ENCODE measurements at places on chromosomes 16 and 17. TPM values are rescaled to one million over a fixed set of nuclear protein-coding genes. Genes with fewer than 3 reads are reported as not detected.

CALCOCO2 gene
- total RNA-seq: 22.4 TPM

TOX3 gene
- 0.44 TPM for total RNA-seq

APOBR gene
- 0.18 TPM for total RNA-seq

CFDP1 gene
- 83.7 TPM for total RNA-seq

EPX gene
- 0.09 TPM for total RNA-seq

ZSCAN10 gene
- total RNA-seq: 0.13 TPM

DNA sequence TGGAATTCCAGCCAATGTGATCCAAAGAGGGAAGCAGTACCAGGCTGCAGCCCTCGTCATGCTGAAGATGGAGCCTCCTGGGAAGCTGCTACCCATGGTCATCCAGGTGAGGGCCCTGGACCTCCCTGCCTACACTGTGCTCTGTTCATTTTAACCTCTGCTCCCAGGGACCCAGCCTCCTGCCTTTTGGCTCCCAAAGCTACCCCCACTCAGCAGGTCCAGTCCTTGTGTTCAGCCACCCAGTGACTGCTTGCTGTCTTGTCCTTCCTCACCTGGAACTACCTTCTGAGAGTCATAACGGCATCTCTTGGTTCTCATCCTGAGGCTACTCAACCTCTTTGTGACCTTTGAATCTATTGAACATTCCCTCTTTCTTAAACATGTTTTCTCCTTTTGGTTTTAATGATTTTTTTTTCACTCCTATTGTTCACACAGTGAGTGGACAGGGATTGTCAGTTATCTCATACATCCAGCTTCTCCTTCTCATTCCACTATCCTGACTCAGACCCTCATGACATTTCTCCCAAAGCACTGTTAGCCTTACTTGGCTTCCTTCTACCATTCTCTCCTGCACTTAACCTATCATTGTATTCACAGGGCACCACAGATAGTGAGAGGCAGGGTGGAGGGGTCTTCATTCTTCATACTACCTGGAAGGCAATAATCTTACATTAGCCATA is 53.3 kb downstream of the GOSR1 start:
- DNase-seq: no peak

DNA sequence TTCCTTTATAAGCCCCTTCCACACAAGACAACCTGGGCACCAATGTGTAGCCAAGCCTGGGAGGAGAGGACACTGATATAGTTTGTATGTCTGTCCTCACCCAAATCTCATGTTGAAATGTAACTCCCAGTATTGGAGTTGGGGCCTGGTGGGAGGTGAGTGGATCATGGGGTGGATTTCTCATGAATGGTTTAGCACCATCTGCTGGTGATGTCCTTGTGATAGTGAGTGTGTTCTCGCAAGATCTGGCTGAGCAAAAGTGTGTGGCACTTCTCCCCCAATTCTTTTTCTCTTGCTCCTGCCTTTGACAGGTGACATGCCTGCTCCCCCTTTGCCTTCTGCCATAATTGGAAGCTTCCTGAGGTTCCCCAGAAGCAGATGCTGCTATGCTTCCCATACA is 135.8 kb downstream of the USP31 start:
- no peak for DNase-seq

DNA sequence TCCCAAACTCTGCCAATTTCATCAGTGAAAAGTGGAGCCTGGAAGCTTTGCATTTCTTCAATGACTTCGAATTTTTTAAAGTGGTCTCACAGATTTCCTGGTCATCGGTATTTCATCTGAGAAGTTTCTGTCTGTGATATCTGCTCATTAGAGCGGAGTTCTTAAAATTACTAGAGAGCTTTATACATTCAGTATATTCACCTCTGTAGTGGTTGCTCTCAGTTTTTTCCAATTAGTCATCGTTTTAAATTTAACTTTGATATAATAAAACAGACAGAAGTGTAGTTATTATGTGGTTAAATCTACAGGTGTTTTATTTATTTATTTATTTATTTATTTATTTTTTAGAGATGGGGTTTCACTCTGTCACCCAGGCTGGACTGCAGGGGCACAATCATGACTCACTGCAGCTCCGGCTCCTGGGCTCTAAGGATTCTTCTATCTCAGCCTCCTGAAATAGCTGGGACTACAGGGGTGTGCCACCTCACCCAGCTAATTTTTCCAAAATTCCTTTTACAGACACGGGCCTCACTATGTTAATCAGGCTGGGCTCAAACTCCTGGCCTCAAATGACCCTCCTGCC is 16.0 kb downstream of the ARHGAP17 start:
- DNase-seq: no peak

- no peak for DNase-seq
Observed at GRCh38 chr17:39737760-39738567, at the start of gene GRB7. TSS of gene GRB7 (plus strand) at chr17:39737938. CDS start at chr17:39742302, 4,364 bp downstream.

- DNase-seq: peak; percentile 6
Observed at GRCh38 chr17:39305978-39306377, 80.2 kb upstream of the STAC2 start.

DNA sequence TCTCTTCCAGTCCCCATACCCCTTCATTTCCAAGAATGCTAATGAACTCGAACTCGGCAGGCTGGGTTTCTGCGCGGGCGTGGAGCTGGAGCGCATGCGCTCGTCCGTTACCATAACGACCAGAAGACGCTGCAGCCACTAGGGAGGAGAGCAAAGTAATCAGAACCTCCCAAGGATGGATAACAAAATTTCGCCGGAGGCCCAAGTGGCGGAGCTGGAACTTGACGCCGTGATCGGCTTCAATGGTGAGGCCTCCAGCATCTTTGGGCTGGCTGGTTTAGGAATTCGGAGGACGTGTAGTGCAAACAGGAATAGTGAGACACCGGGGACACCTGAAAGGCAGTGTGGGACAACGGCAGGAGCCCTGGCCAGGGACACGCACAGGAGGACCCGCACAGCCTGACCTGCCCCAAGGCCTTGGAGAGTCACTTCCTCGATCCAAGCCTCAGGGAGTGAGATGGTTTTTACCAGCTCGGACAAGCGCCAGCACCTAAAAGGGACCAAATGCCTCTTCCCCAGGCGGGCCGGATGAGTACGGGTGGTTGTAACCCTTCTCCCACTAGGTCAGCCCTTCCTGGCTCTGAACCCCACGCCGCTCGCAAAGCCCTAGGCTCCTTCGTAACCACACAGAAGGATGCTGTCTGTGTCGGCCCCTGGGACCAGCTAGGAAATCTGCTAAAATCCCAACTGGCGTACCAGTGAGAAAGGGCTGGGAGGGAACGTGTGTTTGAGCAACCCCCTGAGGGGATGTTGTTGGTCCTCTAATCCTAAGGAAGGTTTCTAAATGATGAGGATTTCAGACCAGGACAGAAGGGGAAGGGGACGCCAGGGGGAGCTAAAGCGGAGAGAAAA is at the start of gene CFAP52:
CFAP52 (plus strand) TSS at position 122 of the 852 bp plus-strand sequence; CDS start at position 176, 54 bp downstream.
- DNase-seq: peak; percentile 88

GRCh38 chr17:59391021-59391420 is 59.6 kb downstream of the YPEL2 start:
- peak; percentile 64 for DNase-seq

DNA sequence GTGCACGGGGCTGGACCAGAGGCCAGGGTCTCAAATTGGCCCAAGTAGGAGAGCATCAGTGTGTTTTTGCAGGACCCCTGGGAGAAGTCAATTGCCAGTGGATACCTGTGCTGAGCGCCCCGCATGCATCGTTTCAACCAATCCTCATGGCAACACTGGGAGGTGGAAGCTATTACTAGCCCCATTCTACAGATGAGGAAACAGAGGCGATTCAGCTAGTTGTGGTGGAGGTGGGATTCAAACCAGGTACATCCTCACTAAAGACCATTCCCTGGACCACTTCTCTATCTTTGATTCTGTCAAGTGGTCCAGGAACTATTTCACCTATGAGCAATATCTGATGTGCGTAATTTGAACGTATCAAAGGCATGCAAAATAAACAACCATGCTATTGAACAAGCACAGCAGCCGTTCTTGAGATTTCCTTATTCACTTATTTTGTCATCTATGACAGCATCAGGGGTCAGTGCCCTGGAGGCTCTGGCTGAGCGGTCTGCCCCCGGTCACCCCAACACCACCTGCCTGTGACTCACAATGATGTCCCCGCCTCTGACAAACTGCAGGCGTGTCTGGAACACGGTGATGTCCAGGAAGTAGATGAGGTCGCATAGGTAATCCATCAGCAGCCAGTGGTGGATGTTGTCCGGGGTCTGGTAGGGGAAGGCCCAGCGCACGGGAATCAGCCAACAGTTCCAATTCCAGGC is 54.0 kb downstream of the CNGB1 start:
- DNase-seq: no peak

- DNase-seq: no peak
Observed at GRCh38 chr16:13435415-13435814, 484.5 kb upstream of the ERCC4 start.

GRCh38 chr16:19497176-19497575 is 24.7 kb downstream of the GDE1 start:
- peak; percentile 31 for DNase-seq

- peak; percentile 97 for DNase-seq
Observed at GRCh38 chr16:53085931-53086421, 31.2 kb downstream of the CHD9 start.

All from muscle of leg (tissue), 16 donors.